ENCODE measurements at places on chromosomes 13 and 19.
A peak's percentile ranks its signal among the peaks of the same experiment; 100 is the strongest.

DNA sequence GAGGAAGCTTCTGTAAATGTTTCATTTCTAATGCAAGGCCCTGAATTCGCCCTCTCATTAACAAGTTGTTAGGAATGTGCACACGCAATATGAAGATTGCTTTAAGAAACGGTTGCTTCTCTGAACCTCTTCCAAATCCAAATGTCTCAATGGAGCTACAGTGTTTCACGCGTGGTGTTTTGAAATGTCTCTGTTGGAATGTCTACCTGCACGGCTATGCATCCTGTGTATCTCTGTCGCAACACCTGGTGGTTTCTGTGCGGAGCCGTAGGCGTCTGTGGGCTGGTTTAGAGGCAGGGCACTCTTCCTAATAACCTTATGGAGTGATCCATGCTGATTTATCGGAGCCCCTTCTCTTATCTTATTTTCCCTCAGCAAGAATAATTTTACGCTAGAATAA, 1584.2 kb upstream of the SLC10A2 start:
- DNase-seq: no peak

DNA sequence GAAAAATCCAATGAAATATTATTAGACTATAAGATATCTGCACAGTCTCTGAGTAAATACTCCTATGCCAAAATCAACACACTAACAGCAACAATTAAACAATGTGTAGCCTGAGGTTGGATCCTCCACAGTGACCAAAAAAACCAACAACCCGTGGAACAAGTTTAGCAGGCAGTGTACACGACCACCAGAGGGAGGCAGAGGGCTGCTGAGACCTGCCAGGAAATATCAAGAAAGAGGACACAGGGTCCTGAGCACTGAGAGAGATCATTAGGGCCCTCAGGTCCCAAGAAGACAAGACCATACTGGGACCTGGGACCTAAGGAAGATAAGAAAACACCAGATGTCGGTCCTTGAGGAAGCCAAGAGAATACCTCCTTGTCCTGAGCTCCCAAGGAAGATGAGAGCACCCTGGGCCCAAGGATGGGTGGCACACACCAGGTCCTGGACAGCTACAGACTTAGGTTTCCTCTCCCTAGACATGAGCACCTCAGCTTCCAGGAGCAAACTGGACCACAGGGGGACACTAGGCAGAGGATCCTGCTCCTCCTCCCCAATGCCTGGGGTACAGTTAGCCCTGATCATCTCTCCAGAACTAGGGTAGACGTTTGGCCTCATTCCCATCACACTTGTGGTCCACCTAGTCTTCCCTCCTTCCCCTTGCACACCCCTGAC, 822 bp upstream of the ZNF274 start:
- no peak for DNase-seq

DNA sequence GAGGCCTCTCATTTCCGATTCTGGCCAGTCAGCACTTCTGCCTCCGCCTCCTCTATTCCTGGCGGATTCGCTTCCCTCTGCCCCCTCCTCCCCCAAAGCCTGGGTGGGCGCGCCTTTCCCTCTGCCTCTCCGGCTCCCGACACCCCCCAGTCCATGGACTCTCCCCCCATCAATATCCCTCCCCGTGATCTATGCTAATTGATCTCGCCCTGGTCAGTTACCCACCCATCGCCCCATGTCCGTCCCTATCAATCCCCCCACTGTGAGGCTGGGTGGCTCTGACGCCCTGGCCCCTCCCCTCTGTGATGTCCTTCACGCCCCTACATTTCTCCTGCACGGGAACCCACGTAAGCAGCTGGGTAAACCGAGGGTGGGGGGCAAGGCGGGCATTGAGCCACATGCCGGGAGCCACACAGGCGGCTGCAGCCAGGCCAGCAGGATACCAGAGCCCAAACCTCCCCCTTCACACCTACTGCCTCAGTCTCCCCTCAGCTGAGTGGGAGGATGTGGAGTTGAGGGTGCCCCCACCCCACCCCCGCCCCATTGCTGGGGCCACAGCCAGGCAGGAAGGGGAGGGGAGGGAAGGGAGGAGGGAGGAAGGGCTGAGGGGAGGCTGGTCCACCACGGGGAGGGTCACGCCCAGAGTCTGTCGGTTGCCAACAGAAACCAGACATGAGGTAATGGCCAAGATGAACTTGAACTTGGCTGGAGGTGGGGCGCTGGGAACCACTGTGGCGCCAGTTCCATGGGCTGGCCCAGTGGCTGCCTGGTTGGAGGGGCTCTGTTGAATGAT, 21.0 kb downstream of the SMIM24 start:
- peak; percentile 94 for DNase-seq

- DNase-seq: no peak
Measured at GRCh38 chr19:45772130-45772840, 3.2 kb upstream of the SIX5 start.

DNA sequence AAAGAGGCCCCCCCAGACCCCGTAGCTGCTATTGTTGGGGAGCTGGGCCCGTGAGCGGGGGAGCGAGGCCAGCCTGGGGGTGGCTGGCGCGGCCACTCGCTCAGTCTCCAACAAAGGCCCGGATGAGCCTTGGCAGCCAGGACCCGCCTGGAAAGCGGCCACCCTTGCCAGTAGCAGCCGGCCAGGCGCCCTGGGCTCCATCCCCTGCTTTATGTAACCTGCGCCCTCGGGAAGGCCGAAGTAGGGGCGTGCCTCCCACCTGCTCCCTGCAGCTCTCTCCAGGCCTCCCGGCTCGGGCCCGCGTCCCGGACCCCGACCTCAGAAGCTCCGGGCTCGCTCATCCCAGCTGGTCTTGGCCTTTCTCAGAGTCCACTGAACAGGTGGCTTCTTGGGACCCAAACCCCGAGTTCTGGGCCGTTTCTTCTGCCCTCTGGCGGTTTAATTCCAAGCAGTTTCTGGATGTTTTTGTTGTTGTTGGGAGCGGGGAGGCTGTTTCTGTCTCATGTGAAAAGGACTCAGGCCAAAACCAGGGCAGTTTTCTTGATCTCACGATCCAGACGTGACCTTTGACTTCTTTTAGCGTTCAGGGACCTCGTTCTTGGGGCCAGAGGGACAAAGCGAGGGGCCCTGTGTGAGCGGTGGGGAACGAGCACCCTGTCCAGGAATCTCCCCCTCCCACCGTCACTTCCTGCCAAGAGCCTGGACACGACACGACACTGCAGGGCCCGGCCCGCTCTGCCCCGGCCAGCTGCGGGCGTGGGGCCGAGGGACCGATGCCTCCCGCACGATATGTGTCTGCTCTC, 1.2 kb downstream of the CDC34 start:
- DNase-seq: peak; percentile 83

- no peak for DNase-seq
Measured at GRCh38 chr13:68982961-68983619, 1124.5 kb upstream of the ATXN8OS start.

GRCh38 chr19:13691569-13692435, 72.5 kb upstream of the MRI1 start:
- no peak for DNase-seq

GRCh38 chr19:23415034-23415433, 19.8 kb upstream of the ZNF91 start:
- DNase-seq: no peak

GRCh38 chr19:10450191-10450852, 30.0 kb downstream of the PDE4A start:
- DNase-seq: no peak

DNA sequence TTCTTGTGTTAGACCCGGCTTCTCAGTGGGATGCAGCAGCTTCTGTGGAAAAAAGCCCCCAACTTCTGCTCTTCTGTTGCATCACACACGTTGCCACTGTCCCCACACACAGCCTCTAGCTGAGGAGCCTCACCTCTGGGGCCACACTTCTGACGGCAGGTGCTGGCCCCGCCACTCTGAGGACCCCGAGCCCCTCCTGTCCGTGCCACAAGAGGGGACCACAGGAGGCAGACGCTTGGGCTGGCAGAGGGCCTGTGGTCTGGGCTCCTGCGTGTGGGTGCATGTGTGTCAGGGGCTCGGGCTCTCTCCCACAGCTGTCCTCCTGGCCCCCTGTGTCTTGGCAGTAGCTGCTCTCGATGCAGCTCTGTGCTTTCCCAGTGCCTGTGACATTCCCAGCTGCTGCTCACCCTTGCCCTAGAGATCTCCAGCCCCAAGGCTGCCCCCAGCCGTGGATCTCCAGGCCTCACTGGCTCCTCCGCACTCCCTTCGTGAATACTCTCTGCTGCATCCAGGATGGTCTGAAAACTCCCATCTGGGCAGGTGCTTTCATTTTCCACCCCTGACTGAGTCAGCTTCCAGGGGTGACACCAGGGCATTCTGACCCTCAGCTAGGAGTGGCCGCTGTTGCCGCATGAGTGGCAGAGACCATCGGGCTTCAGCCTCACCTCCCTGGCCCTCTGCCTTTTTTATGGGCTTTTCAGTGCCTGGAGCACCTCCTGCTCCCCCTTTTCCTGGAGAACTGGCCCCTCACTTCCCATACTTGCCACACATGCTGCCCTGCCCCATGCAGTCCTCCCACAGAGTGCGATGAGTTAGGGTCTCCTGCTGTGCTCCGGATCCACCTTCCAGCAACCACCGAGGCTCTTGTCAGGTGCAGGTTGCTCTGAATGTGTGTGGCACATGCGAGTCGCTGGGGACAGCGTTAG, 13.7 kb downstream of the MAU2 start:
- DNase-seq: no peak

- DNase-seq: no peak
Measured at GRCh38 chr13:21675095-21675991, 4.5 kb downstream of the FGF9 start.

GRCh38 chr19:5537870-5538269, 29.9 kb downstream of the TINCR start:
- no peak for DNase-seq

DNA sequence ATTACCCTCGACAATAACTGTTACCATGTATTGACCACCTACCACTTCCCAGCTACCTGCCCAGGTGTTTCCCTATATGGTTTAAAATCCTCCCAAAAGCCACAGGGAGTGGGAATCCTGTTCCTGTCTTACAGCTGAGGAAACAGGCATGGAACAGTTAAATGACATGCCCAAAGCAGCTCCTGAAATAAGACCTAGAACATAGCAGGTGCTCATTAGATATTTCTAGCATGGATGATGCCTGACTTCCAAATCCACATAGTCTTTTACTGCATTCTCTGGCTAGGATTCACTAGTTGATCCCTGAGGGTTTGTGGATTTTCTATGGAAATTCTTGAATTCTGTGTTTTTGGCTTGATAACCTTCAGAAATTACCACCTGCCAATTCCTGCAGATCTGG, 13.0 kb downstream of the KCNN4 start:
- DNase-seq: no peak

GRCh38 chr13:39373145-39373544, 229.8 kb downstream of the LHFPL6 start:
- DNase-seq: no peak

- no peak for DNase-seq
Measured at GRCh38 chr13:110056640-110057039, 250.3 kb downstream of the COL4A1 start.

DNA sequence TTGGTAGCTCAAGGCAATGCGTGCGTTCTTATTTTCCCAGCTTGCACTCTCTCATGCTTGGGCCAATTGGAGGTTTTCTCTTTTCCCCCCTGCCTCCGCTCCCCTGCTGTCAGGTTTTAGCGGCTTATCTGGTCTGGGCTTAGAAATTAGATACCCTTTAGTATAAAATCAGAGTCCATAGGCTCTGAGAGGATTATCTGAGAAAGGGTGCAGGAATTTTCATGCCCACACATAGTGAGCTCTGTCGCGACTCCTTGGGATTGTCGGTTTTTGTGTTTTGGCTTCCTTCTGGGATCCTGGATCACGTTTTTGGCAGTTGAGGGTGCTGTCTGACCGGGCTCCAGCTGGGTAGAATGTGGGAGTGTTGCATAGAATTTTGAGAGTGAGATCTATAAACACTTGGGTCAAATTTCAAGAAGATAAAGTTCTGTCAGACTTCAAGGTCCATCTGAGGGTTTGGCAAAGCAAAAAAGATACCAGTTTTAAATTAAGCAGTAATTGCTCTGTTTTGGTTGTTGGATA, 12.4 kb downstream of the CHAF1A start:
- no peak for DNase-seq

GRCh38 chr13:92591117-92591516, 635.5 kb upstream of the GPC6 start:
- DNase-seq: no peak

GRCh38 chr13:34025746-34026145, 207.8 kb downstream of the RFC3 start:
- DNase-seq: no peak

- no peak for DNase-seq
Measured at GRCh38 chr13:46675016-46675415, 121.9 kb downstream of the ESD start.

GRCh38 chr13:112885242-112885781, 83.7 kb upstream of the MCF2L start:
- no peak for DNase-seq

- no peak for DNase-seq
Measured at GRCh38 chr13:51643882-51644281, 59.6 kb downstream of the WDFY2 start.

GRCh38 chr13:65054277-65054676, 2175.9 kb downstream of the PCDH9 start:
- no peak for DNase-seq

DNA sequence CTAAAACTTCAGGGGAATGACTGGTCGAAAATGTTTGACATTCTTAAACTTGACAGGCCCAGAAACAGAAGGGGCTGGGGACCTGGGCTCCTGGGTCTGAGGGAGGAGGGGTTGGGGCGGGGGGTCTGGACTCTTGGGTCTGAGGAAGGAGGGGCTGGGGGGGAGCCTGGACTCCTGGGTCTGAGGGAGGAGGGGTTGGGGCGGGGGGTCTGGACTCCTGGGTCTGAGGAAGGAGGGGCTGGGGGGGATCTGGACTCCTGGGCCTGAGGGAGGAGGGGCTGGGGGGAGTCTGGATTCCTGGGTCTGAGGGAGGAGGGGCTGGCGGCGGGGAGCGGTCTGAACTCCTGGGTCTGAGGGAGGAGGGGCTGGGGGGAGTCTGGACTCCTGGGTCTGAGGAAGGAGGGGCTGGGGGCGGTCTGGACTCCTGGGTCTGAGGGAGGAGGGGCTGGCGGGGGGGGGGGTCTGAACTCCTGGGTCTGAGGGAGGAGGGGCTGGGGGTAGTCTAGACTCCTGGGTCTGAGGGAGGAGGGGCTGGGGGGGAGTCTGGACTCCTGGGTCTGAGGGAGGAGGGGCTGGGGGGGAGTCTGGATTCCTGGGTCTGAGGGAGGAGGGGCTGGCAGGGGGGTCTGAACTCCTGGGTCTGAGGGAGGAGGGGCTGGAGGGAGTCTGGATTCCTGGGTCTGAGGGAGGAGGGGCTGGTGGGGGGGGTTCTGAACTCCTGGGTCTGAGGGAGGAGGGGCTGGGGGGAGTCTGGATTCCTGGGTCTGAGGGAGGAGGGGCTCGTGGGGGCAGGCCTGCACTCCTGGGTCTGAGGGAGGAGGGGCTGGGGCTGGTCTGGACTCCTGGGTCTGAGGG, 5.5 kb upstream of the KLK6 start:
- no peak for DNase-seq

- no peak for DNase-seq
Measured at GRCh38 chr19:7492558-7492957, 3.7 kb upstream of the PEX11G start.

- DNase-seq: no peak
Measured at GRCh38 chr13:100794575-100794974, 120.0 kb upstream of the TMTC4 start.

- DNase-seq: no peak
Measured at GRCh38 chr19:31100206-31100590, 249.0 kb downstream of the TSHZ3 start.

GRCh38 chr19:36103040-36103626, 7.8 kb upstream of the OVOL3 start:
- no peak for DNase-seq

GRCh38 chr13:29448174-29448573, 147.3 kb downstream of the SLC7A1 start:
- no peak for DNase-seq
